ENCODE measurements at places on chromosomes 16 and 17. TPM values are rescaled to one million over a fixed set of nuclear protein-coding genes. Genes with fewer than 3 reads are reported as not detected.

GRCh38 chr17:58315750-58316149, 12.8 kb downstream of the TSPOAP1 start:
- H3K4me1 ChIP-seq = peaks cover 33% of the 10 kb centered on the region
- no peaks in the 10 kb centered on the region for H3K36me3 ChIP-seq
- H3K27me3 ChIP-seq = no peaks in the 10 kb centered on the region
- H3K27ac ChIP-seq = peak overlapping the region; percentile 37

- H3K27me3 ChIP-seq = no peaks in the 10 kb centered on the region
- H3K36me3 ChIP-seq = peaks cover 22% of the 10 kb centered on the region
- no peak for DNase-seq
Observed at GRCh38 chr17:45302649-45303173, 14.1 kb downstream of the MAP3K14 start.

- peaks cover 11% of the 10 kb centered on the region for H3K4me1 ChIP-seq
- peaks cover 2% of the 10 kb centered on the region for H3K36me3 ChIP-seq
- peak within 1 kb of the TSS; percentile 65 for H3K4me3 ChIP-seq
- no peak within 1 kb of the TSS for H3K27ac ChIP-seq
Observed at GRCh38 chr16:89200124-89200849, at the start of gene SLC22A31. Gene SLC22A31 (minus strand): TSS chr16:89200537. CDS start chr16:89200501, 36 bp downstream.

DNA sequence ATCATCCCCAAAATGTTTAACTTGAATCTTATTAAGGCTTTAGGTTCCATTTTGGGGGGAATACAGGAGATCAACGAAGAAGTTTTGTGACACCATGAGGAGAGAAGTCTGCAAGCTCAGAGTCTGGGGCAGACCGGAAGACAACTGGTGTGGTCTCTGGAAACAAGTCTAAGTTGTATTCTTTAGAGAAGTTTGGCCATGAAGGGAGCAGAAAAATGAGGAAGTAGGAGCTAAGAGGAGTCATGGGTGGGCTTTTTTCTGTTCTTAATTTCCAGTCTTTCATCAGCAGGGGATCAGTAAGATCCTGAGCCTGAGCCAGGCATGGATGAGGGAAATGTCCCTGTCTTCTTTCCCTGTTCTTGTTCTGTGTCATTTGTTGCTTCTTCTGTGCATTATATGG, 35.8 kb upstream of the NF1 start:
- H3K27me3 ChIP-seq = no peaks in the 10 kb centered on the region
- H3K27ac ChIP-seq = no peak overlapping the region
- DNase-seq = no peak
- H3K4me3 ChIP-seq = no peak overlapping the region
- no peaks in the 10 kb centered on the region for H3K36me3 ChIP-seq
- H3K4me1 ChIP-seq = no peaks in the 10 kb centered on the region

DNA sequence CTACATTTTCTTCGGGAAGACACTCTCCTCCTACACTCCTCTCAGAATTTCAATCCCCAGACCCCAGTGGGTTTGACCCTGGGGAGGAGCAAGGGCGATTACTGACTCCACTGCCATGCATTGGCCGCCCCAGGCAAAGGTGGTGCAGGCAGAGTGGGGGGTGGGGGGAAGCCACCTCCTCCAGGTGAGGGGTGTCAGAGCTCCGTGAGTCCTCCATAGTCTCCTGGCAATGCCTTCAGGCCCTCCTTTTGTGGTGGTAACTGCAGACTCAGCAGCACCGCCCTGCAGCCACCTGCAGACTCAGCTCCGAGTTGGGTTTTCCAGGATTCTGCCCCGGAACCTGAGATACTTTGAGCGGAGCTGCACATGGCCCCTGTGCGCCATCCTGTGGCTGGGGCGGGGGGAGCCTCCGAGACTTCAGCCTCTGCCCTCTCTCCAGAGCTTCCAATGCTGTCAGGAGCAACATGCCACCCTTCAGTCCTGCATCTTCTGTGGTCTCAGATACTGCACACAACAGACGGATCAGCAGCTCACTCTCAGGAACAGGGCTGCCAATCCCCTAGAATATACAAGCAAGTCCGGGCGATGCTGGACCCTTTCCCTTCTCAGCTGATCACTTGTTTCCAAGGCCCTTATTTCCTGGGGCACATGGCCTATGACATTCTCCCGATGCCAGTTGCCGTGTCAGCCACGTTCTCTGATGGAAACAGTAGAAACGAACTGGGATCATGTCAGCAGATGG, 2.4 kb upstream of the SLC47A2 start:
- no peaks in the 10 kb centered on the region for H3K27me3 ChIP-seq
- DNase-seq = no peak
- H3K27ac ChIP-seq = no peak overlapping the region
- no peak overlapping the region for H3K4me3 ChIP-seq

- H3K4me3 ChIP-seq = peak overlapping the region; percentile 93
- H3K4me1 ChIP-seq = peaks cover 40% of the 10 kb centered on the region
- DNase-seq = no peak
- H3K36me3 ChIP-seq = peaks cover 10% of the 10 kb centered on the region
- peak overlapping the region; percentile 94 for H3K27ac ChIP-seq
Observed at GRCh38 chr17:59002126-59002525, 104.6 kb downstream of the TRIM37 start.

- H3K36me3 ChIP-seq = no peaks in the 10 kb centered on the region
- H3K27ac ChIP-seq = no peak overlapping the region
- H3K4me1 ChIP-seq = peaks cover 6% of the 10 kb centered on the region
- no peaks in the 10 kb centered on the region for H3K27me3 ChIP-seq
- DNase-seq = no peak
- no peak overlapping the region for H3K4me3 ChIP-seq
Observed at GRCh38 chr16:23079675-23080301, 69.5 kb downstream of the USP31 start.

KRT33B gene
- not detected for total RNA-seq

ZG16 gene
- not detected for total RNA-seq

RCVRN gene
- total RNA-seq = not detected

NTHL1 gene
- total RNA-seq = 13.2 TPM

Measured in activated T-cell treated with anti-CD3 and anti-CD28 coated beads, Interleukin-2, amount 50 U/mL, for 72 hours (primary cell).